ENCODE measurements at places on chromosomes 6 and 20.

GRCh38 chr6:46312654-46313053, 141.9 kb upstream of the ENPP5 start:
- DNase-seq = no peak

GRCh38 chr20:33232486-33233072, 3.2 kb upstream of the BPIFA1 start:
- DNase-seq = no peak

GRCh38 chr6:55870181-55870813, 5.1 kb downstream of the BMP5 start:
- no peak for DNase-seq

GRCh38 chr20:37226889-37227288, 34.7 kb downstream of the GHRH start:
- DNase-seq = no peak

DNA sequence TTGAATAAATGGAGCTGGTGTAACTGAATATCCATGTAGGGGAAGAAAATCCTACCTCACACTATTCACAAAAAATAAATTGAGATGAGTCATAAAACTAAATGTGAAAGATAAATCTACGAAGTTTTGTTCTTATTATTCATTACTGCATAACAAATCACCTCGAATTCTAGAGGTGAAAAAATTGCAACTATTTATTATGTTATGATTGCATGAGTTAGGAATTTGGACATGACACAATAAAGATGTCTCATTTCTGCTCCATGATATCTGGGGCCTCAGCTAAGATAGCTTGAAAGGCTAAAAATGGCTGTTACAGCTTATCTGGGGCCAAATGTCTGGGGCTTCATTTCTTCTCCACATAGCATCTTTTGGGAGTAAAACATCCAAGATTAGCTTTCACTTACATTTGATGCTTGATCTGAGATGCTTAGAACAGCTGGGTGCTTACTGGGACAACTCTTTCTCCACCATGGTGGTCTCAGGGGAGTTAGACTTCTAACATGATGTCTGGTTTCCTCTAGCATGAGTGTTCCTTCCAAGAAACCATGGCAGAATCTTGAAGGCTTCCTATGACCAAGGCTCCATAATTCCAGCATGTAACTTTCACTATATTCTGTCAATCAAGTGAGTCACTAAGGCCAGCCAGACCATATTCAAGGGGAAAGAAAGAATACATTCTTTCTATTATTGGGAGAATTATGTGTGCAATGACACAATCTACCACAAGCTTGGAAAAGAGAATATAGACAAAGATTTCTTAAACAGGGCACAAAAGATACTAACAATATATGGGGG, 30.1 kb downstream of the OR2B6 start:
- peak; percentile 17 for DNase-seq

DNA sequence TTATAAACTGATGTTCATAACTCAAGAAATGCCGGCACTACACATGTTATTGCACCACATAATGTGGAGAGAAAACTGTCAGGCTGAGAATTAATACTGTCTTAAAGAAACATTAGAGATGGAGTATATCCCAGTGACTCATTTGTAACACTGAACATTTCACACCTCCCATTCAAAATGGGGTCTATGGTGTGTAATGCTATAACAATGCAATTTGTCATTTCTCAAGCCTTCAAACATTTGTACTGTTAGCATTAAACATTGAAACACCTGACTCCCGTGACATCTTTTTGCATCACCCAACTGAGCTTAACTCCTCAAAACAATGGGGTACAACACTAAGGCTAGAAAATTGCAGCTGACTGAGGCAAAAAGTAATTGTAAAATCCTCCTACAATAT, 151.7 kb downstream of the DST start:
- peak; percentile 67 for DNase-seq

DNA sequence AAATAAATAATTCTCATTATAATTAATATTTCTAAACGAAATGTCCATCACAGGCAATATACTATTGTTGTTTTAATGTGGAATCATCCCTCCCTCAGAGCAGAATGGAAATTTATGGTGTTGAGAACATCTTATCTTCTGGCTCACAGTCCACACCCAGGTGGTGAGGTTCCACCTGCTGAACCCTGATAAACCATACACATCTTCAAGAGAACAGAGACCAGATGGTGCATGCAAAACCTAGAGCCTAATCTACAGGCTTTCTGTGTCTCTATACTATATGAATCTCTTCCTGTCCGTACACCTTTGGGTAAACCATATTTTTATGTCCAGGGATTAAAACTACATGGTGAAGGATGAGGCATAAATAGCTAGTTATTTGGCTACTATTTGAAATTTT, 52.3 kb upstream of the UFL1 start:
- no peak for DNase-seq

GRCh38 chr6:35552285-35552917, 39.7 kb upstream of the TULP1 start:
- DNase-seq = peak; percentile 22

- no peak for DNase-seq
Measured at GRCh38 chr6:122374307-122374706, 25.1 kb upstream of the HSF2 start.

DNA sequence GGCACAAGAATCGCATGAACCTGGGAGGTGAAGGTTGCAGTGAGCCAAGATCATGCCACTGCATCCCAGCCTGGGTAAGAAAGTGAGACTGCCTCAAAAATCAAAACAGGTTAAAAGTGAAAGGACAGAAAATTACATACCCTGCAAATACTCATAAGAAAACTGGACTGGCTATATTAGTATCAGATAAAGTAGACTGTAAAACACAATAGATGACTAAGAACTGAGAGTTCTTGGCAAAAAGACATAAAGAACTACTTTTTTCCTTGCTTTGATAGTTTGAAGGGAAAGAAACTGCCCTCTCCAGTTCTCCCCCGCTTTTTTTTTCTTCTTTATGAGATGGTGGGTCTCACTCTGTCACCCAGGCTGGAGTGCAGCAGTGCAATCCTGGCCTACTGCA, 17.0 kb downstream of the SNX3 start:
- DNase-seq = no peak

DNA sequence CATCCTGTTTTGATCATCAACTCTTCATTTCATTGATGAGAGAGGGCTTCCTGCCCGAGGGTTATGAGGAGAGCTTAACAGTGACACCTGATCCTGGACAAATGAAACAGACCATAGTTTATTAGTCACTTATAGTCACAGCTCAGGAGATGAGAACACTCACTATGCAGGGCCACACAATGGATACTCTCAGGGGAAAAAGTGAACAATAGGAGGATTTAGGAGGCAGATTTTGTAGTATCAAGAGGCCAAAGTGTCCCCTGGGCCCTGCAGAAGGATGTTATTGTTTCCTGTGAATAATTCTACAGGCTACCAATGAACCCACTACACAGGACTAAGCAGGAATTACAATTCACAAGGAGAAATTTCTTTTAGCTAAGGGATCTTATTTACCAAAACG, 772.8 kb upstream of the MAN1A1 start:
- no peak for DNase-seq

DNA sequence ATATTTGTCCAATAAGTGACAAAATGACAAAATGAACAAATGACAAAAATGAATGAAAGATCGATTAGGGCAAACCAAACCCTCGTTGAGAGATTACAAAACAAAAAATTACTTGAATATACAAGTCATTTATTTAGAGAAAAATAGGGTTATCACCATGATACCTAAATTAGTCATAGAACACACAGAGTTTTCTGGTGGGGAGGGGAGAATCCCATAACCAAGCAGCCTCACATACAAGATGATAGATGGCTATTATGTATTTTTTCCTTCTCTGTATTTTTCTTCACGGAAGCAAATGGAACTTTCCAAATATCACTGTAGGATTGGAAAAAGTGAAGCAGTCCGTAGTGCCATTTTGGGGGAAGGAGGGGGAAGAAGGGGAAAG, 28.5 kb upstream of the BMP6 start:
- no peak for DNase-seq

GRCh38 chr6:45421709-45422502, 44.2 kb upstream of the SUPT3H start:
- DNase-seq = peak; percentile 78

GRCh38 chr6:7628479-7628878, 38.5 kb downstream of the SNRNP48 start:
- DNase-seq = peak; percentile 30

DNA sequence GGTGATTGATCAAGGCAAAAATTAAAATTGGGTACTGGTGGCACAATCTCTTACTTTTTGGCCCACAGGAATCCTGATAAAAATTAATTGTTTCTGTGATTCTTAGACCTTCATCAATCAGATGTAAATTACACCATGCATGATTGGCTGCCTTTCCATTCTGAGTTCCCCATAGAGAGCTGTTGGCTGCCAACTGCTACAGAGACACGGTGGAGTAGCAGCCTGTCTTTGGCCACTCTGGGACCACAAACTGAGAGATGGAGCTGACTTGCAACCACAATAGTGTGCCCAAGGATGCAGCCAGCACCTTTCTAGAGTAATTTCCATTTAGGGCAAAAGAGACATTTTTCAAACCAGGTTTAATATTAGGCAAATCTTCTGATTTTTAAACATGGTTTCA, 274.3 kb upstream of the MMS22L start:
- DNase-seq = no peak

GRCh38 chr20:19992996-19993908, 23.9 kb upstream of the NAA20 start:
- DNase-seq = peak; percentile 95

GRCh38 chr6:113591896-113592827, 265.0 kb upstream of the MARCKS start:
- peak; percentile 70 for DNase-seq

DNA sequence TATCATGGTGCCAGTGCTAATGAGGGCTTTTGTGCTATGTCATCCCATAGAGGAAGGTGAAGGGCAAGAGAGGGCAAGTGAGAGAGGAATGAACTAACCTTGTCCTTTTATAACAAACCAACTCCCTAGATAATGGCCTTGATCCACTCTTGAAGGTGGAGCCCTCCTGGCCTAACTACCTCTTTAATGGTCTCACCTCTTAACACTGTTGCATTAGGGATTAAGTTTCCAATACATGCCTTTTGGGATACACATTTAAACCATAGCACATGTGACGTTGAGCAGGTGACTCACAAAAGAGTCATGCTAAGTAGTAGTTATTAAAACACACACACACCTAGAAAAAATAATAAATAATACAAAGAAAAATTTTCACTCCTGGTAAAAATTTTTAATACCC, 36.9 kb downstream of the CCN2 start:
- DNase-seq = peak; percentile 20

- no peak for DNase-seq
Measured at GRCh38 chr6:32439139-32439538, 548 bp upstream of the HLA-DRA start.

- no peak for DNase-seq
Measured at GRCh38 chr6:124783344-124783743, 178.9 kb upstream of the RNF217 start.

DNA sequence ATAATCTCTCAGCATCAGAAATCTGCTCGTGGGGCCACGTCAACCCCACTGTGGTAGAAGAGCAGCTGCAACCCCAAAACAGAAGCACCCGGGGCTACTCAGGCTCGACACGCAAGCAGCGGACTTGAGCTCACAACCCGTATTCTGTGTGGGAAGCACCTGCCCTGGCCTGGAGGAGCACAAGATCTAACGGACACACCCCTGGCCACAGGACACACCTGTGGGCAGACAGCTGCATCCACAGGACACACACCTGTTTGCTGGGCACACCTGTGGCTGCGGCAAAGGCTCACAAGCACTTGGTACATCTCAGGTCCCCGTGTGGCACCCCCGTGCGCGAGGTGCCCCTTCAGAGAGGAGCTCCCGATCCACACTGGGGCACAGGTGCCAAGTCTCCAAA, 36.5 kb downstream of the ZBTB46 start:
- no peak for DNase-seq

DNA sequence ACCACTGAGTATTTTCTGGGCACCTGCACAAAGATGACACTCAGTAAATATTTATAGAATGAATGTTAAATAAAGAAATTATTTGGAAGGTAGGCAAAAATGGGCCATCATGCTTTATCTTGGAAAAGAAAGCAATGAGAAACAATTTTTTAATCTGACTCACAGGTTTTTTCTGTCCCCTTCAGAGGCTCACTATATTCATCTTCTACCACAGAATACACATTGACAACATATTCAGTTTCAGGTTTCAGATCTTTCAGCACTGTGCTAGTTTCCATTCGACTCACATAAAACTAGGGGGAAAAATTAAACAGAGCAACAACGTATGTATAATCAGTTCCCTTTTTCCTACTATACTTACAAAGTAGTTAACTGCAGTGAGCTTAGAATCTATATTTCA, 58.3 kb downstream of the COL12A1 start:
- DNase-seq = peak; percentile 71

- DNase-seq = no peak
Measured at GRCh38 chr6:89025633-89026032, 54.9 kb upstream of the PNRC1 start.

DNA sequence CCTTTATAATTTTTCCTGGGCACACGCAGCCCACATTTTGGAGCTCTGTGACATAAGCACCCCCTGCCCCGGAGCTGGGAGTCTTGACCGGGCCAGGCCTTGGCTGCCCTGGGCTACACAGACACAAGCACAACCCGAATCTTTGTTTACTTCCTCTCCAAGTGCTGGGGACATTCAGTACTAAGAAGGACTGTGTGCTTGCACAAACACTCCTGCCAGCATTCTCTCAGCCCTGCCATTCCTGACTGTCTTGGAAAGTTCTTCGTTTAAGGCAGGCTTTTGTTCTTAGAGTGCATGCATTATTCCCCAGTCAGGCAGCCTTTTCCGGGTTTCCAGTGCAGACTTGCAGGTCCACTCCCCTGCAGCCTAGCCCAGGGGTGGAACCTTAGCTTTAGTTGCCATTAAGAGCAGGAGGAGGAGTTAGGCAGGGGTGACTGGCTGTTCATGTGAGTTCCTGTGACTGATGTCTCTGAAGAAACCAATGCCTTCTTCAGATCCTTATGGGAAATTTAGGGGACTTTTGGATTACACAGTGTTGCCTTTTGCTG, 28.6 kb downstream of the FOXO3 start:
- peak; percentile 39 for DNase-seq

GRCh38 chr20:4794846-4795245, 73.1 kb downstream of the PRND start:
- DNase-seq = no peak
